ENCODE measurements at places on chromosomes 7 and 10. TPM values are rescaled to one million over a fixed set of nuclear protein-coding genes. Genes with fewer than 3 reads are reported as not detected.

- no peaks in the 10 kb centered on the region for H3K4me1 ChIP-seq
- H3K36me3 ChIP-seq, result no peaks in the 10 kb centered on the region
- no peak overlapping the region for H3K4me3 ChIP-seq
- DNase-seq, result no peak
These were observed 77.0 kb upstream of the TRIM24 start for GRCh38 chr7:138382862-138383565.

DNA sequence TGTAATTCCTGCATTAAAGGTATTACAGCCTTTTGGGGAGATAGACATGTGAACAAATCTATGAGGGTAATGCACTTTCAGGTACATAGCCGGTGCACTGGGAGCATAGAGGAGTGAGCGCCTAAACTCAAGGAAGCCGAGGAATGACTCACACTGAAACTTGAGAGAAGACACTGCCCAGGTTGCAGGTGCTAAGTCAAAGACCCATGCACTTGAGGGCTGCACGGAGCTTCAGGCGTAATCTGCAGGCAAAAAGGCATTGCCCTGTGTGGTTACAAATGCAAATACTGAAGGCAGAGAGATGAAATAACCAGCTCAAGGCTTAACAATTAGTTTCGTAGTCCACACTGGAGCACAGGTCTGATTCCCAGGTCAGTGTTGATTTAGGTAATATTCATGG is 51.0 kb upstream of the OSBPL3 start:
- no peaks in the 10 kb centered on the region for H3K36me3 ChIP-seq
- H3K4me3 ChIP-seq, result no peak overlapping the region
- H3K4me1 ChIP-seq, result peaks cover 45% of the 10 kb centered on the region
- H3K27ac ChIP-seq, result peak overlapping the region; percentile 22
- no peaks in the 10 kb centered on the region for H3K27me3 ChIP-seq

DNA sequence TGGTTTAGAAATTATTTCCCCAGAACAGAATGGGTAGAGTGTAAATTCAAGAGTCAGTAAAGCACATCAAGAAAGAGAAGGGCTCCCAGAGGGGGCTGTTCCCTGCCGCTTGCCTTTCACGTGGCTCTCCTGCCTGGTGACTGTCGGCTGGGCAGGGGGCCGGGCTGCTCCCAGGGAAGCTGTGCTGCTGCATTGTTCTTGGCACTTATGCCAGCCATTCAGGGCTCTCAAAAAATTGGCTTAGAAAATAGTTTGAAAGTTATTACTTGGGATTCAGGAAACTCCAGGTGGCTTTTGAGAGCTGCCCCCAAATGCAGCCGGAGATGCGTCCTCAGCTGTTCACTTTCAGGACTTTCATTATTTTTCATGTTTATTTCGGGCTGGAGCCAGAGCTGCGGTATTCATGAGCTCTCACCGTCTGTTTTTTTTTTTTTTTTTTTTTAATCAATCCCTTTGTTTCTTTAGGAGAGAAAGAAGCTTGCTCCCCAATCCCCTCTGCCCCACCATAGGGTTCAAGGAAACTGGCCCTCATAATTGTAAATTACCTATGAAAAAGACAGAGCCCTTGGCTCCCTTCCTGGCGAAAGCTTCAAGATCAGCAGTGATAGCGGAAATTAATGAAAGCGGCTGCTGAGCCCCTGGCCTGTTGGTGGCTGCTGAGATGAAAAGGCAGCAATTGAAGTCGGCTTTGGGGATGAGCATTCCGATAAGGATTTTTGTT is 94.1 kb downstream of the SORCS3 start:
- no peaks in the 10 kb centered on the region for H3K36me3 ChIP-seq
- no peak overlapping the region for H3K27ac ChIP-seq
- H3K27me3 ChIP-seq, result peaks cover 7% of the 10 kb centered on the region

The KCNH2 gene
- total RNA-seq, result 0.36 TPM

DNA sequence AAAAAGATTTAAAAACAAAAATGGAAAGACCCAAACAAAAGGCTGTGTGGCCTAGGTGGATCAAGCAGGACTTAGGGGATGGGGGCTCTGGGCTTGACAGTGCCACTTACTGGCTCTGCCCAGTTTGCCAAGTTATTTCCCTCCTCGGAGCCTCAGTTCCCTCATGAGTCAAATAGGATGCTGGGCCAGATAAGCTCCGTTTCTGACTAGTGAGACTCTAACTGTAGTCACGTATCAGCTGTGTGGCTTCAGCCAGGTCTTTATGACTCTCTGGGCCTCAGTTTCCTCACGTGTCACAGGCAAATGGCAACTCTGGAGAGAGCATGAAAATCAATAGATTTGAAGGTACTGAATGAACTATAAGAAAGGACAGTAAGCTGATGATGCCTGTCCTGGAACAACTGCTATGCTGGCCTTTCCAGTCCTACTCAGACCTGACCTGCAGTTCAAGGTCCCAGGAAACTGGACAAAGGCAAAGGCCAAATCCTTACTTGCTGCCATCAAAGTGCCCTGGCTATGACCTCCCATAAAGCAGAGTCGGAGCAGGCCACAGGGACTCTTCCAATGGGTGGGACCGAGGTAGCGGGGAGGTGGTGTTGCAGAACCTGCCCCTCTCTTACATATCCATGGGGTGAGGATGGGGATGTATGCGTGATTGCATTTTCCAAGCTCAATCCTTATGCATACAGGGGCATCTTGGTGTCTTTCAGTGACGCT is 27.0 kb downstream of the FAM53B start:
- peaks cover 33% of the 10 kb centered on the region for H3K36me3 ChIP-seq
- H3K4me3 ChIP-seq, result no peak overlapping the region
- DNase-seq, result no peak
- peaks cover 75% of the 10 kb centered on the region for H3K4me1 ChIP-seq

- DNase-seq, result no peak
- H3K4me1 ChIP-seq, result no peaks in the 10 kb centered on the region
- no peak overlapping the region for H3K4me3 ChIP-seq
- peaks cover 5% of the 10 kb centered on the region for H3K27me3 ChIP-seq
- H3K36me3 ChIP-seq, result no peaks in the 10 kb centered on the region
These were observed 58.9 kb downstream of the CALML3 start for GRCh38 chr10:5583525-5584175.

DNA sequence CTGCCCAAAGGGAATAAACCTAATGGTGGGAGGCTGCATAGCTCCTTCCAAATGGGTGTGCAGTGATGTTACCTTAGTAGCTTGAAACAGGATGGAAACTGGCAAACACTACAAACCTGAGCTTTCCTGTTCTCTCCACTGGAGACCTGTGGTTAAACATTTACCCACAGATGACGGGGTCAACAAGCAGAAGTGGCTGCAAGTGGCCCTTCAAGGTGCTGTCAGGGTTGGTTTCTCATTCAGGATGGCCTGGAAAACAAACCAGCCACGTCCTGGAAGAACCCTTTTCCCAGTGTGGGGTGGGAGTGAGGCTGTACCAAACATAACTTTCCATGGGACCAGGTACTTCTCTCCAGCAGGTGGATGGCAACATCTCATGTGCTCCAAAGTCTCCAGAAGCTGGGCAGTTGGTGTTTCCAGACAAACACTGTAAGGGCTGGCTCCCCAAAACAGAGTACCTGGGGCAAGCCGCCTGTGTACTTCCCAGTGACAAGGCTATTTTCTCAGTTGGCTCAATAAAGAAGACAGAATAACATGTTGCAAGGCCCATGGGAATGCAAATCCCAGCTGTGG is 67.5 kb downstream of the DNAJB9 start:
- no peak for DNase-seq
- no peak overlapping the region for H3K4me3 ChIP-seq
- no peaks in the 10 kb centered on the region for H3K36me3 ChIP-seq
- no peak overlapping the region for H3K27ac ChIP-seq
- H3K27me3 ChIP-seq, result peaks cover 4% of the 10 kb centered on the region
- no peaks in the 10 kb centered on the region for H3K4me1 ChIP-seq

GRCh38 chr10:1241322-1241890 is 185.2 kb downstream of the WDR37 start:
- DNase-seq, result peak; percentile 34
- peaks cover 2% of the 10 kb centered on the region for H3K4me1 ChIP-seq

The ELAPOR2 gene
- 2.1 TPM for total RNA-seq

GRCh38 chr7:29230871-29231345 is 36.3 kb downstream of the CHN2 start:
- H3K4me1 ChIP-seq, result peaks cover 2% of the 10 kb centered on the region
- H3K27me3 ChIP-seq, result peaks cover 4% of the 10 kb centered on the region
- no peaks in the 10 kb centered on the region for H3K36me3 ChIP-seq

DNA sequence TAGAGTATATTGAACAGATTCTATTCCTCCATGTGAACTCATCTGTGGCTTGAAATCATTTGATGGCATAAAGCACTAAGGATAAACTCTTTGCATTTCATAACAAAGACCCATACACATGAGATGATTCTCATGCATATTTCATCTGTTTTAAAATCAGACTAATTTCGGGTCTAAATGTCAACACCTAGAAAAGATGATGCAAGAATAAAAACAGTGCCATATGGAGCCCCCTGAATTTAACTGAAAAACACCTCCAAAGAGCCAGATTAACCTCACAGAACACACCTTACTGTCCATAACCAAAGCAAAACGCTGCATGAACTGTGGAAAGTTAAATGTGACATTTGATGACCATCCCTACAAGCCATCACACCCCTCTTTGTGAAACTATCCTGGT is 59.7 kb downstream of the ELAPOR2 start:
- no peak for DNase-seq
- H3K27ac ChIP-seq, result no peak overlapping the region
- H3K4me3 ChIP-seq, result no peak overlapping the region
- no peaks in the 10 kb centered on the region for H3K4me1 ChIP-seq

- no peak for DNase-seq
- no peak overlapping the region for H3K4me3 ChIP-seq
- H3K27me3 ChIP-seq, result no peaks in the 10 kb centered on the region
- H3K36me3 ChIP-seq, result no peaks in the 10 kb centered on the region
- peaks cover 3% of the 10 kb centered on the region for H3K4me1 ChIP-seq
These were observed 112.1 kb downstream of the CUL2 start for GRCh38 chr10:34978080-34978479.

DNA sequence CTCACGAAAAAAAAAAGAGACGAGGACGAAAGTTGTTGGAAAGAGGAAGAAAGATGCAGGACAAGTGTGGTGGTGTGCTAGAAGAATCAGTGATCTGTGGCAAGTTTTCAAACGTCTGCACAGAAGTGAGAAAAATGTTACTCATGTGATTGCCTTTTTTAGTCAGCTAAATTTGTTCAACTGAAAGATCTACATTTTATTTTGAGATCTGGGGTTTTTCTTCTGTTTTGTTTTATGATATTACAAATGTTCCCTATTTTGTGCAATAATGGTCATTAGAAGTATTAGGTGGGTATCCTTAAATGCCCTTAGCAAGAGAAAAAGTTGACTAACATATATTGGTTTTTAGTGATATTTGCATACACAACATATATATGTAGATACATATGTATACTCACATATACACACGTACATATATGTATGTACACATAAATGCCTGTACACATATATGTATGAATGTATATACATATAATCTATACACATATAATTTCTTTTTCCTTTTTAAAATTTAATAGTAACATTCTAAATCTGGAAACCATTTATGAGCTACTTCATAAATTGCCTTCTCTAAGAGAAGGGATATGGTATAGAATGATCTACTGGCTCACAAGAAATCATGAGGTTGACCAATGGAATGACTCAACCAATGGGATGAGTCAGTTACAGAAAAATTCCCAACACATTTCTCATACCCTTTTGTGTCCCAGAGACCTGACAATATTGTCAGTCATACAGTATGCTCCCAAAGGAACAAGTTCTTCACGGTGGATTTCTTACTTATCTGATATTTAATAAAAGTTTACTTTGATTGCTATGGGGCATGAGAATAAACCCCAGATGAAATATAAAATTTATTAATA is 38.4 kb downstream of the SLC39A12 start:
- no peaks in the 10 kb centered on the region for H3K4me1 ChIP-seq
- no peak for DNase-seq
- no peak overlapping the region for H3K4me3 ChIP-seq

- H3K27me3 ChIP-seq, result no peaks in the 10 kb centered on the region
- no peaks in the 10 kb centered on the region for H3K4me1 ChIP-seq
- H3K4me3 ChIP-seq, result no peak overlapping the region
- H3K27ac ChIP-seq, result no peak overlapping the region
- DNase-seq, result no peak
These were observed 193.4 kb upstream of the VWC2 start for GRCh38 chr7:49580000-49580399.

The BBS9 gene
- total RNA-seq, result 4.3 TPM

DNA sequence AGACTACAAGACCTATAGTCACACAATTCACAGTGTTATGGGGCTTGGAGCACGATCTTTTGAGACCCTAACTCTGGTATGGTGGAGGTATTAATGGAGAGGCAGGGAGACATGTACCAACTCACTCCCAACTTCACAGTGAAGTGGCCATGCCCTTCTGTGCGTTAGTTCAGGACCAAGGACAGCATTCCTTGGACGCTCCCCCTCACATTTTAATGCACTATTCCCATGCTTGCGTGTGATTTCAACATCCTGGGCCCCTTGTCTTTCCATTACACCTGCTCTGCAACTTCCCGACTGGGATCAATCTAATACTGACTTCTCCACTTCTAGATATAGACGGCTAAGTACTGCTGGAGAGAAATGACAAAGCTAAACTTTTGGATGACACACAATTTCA is 72.7 kb downstream of the PLCE1 start:
- no peak for DNase-seq
- H3K27ac ChIP-seq, result no peak overlapping the region
- H3K27me3 ChIP-seq, result no peaks in the 10 kb centered on the region

DNA sequence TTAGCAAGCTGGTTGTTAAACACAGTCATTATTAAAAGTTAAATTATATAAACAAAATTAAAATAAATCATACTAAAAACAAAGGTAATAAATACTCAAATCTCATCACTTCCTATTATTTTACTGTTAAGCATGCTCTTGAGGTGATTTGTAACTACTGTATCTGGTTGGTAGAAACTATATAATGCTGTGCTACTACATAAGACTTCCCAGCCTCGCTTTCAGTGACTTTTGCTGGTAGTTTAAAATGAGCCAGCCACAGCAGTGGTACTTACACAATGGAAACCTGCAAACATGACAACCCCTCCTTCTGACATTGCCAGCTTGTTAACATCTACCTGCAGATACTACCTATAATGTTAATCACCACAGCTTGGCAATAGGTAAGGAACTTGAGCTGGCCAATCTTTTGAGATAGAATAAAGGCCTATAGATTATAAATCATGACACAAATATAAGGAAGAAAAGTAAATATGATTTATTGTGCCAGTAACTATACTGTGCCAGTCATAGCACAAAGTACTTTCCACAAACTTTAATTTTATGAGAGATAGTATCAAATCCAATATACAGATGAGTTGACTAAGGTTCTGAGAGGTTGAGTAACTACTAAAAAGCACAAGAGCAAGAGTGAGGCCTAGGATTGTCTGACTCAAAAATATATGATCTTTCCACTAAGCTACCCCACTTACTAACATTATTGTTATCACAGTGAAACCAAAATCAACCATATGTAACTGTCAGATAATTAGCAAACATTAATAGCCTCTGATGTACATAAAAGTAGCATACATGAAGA is 181.1 kb upstream of the ASAH2 start:
- H3K27ac ChIP-seq, result peak overlapping the region; percentile 57
- no peaks in the 10 kb centered on the region for H3K27me3 ChIP-seq
- H3K36me3 ChIP-seq, result peaks cover 10% of the 10 kb centered on the region
- peaks cover 26% of the 10 kb centered on the region for H3K4me1 ChIP-seq
- DNase-seq, result peak; percentile 4

GRCh38 chr10:122078326-122078725 is 89.4 kb downstream of the TACC2 start:
- no peak for DNase-seq
- no peaks in the 10 kb centered on the region for H3K27me3 ChIP-seq
- H3K27ac ChIP-seq, result no peak overlapping the region
